ENCODE measurements at places on chromosomes 13 and 19.

DNA sequence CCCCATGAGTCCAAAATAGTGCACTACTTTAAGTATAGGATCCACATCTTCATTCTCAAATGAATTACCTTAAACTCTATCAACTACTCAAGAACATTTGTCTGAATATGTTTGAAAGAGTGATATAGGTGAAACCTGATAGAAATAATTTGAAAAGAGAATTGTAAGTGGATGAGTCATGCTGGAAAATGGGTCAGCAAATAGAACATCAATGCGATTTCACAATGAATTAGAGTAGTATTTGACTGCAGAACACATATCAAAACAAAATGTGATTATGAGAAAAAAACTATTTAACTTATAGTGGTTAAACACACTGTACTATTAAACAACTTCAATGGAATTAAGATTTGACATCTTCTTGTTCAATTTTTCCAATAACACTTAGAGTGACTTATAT is 300.6 kb upstream of the KLHL1 start:
- DNase-seq: no peak

GRCh38 chr13:104737713-104738112 is 1671.5 kb upstream of the SLC10A2 start:
- no peak for DNase-seq

DNA sequence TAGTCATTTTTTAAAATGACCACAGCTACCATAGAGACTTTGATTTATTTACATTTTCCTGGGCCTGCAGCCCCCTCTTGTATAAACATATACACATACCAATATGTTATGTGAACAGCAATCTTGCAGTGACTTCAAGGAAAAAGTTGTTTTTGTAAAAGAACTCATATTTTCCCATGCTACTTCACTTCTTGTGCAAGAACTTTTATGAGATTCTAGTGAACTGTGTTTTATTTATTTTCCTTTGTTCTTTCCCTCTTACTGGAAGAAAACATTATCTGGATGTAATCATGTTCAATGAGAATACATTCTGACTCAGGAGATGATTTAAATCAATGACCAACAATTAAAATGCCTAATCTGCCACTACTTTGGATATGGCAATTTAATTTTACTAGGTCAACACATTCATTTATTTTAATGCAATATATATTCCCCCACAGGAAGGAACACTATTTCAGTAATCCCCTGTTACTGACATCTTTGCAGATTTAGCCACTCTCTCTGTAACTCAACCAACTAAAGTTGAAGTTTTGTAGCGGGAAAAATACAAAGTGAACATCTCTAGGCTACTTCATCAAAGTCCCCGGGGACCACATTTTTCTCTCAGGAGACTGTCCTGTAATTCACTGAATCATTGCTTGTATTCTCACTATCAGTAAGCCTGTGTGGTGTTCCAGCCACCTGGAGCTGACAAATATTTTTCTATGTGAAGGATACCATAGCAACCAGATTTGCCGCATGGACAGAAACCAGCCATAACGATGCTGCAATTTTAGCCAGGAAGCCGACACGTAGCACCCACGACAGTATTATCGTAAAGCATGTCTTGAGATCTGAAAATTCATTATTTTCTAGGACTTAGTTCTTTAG is 90.5 kb downstream of the STARD13 start:
- DNase-seq: no peak

- no peak for DNase-seq
These were observed 997 bp upstream of the KCNN4 start for GRCh38 chr19:43781630-43782310.

GRCh38 chr19:38046254-38047048 is 139.4 kb downstream of the SIPA1L3 start:
- DNase-seq: peak; percentile 70

GRCh38 chr13:33172911-33173310 is 112.6 kb downstream of the STARD13 start:
- DNase-seq: no peak

GRCh38 chr13:77904031-77904430 is 14.6 kb downstream of the EDNRB start:
- no peak for DNase-seq

- peak; percentile 51 for DNase-seq
These were observed 27.2 kb downstream of the RCBTB2 start for GRCh38 chr13:48505597-48506091.

DNA sequence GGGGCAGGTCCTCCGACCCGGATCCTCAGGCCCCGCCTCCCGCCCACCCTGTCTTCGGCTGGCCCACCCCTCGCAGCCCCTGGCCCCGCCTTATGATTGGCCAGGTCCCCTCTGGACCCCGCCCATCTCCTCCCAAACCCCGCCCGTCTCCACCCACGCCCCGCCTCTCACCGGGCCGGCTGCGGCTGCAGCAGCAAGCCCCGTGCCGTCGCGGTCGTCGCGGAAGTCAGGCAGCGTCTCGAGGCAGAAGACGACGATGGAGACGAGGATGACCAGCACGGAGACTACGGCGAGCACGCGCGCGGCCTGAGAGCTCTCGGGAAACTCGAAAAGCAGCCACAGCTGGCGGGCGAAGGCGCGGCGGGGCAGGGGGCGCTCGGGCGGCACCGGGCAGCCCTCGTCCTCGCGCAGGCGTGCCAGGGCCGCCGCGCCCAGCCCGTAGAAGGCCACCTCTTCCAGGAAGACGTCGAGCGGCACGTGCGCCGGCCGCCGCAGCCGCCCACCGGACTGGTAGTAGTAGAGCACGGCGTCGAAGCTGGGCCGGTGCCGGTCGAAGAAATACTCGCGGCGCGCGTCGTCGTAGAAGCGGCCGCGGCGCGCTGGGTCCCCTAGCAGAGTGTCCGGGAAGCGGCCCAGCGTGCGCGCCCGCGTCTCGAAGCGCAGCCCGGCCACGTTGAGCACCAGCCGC is 495 bp downstream of the KCNA7 start:
- DNase-seq: no peak

DNA sequence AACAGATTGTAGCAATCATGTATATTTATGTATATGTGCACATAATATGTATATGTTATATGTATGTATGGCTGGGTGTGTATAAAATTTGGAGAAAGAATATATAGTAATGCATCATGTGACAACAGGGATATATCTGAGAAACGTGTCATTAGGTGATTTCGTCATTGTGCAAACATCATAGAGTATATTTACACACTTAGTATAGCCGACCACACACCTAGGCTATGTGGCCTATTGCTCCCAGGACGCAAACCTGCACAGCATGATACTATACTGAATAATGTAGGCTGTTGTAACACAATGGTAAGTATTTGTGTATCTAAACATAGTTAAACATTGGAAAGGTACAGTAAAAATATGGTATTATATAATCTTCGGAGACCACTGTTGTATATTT is 43.8 kb downstream of the ESD start:
- no peak for DNase-seq

- DNase-seq: no peak
These were observed 77.2 kb upstream of the OBI1 start for GRCh38 chr13:78736142-78736541.

DNA sequence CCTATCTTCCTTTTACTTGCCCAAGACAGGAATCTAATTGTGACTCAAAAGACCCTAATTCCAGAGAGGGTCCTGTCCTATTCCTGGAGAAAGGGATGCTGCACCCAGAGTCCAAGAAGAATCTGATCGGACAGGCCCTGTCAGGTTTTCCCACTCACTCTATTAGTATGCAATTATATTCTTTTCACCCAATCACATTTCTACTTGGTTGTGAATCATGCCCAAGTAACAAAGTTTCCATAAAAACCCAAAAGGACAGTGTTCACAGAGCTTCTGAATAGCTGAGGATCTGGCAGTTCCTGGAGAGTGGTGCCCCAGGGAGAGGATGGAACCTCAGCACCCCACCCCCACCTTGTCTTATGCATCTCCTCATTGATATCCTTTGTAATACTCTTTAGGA is 135.3 kb upstream of the SLITRK5 start:
- no peak for DNase-seq

DNA sequence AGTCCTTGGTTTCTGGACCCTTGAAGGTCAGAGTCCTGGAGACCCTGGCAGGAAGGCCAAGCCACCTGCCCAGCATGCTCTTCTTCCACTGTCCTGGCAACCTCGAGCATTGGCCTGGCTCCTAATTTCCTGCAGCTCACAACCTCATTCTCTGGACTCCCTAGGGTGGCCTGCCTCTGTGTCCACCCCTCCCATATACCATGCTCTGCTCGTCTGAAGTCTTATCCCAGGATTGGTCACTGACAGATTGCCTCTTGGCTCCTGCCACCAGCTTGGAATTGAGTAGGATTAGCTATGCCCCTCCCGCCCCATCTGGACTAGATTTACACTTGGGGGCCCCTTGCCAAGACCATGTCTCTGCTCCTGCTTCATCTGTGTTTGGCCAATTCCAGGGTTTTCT is 17.1 kb upstream of the WASF3 start:
- no peak for DNase-seq

GRCh38 chr13:97258801-97259200 is 36.7 kb downstream of the MBNL2 start:
- no peak for DNase-seq

DNA sequence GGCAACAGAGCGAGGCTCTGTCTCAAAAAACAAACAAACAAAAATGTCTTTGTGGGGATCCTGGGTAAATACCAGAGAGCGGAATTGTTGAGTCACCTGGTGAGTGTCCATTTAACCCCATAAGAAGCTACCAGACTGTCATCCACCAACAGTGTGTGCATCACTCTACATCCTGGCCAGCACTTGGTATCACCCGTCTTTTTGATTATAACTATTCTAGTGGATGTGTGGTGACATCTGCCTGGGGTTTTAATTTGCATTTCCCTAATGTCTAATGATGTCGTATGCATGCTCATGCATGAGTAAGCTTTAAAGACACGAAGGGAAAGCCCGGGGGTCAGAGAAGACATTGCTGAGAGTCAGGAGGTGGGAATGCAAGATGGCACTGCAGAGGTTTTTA is 126.7 kb upstream of the MRI1 start:
- no peak for DNase-seq

DNA sequence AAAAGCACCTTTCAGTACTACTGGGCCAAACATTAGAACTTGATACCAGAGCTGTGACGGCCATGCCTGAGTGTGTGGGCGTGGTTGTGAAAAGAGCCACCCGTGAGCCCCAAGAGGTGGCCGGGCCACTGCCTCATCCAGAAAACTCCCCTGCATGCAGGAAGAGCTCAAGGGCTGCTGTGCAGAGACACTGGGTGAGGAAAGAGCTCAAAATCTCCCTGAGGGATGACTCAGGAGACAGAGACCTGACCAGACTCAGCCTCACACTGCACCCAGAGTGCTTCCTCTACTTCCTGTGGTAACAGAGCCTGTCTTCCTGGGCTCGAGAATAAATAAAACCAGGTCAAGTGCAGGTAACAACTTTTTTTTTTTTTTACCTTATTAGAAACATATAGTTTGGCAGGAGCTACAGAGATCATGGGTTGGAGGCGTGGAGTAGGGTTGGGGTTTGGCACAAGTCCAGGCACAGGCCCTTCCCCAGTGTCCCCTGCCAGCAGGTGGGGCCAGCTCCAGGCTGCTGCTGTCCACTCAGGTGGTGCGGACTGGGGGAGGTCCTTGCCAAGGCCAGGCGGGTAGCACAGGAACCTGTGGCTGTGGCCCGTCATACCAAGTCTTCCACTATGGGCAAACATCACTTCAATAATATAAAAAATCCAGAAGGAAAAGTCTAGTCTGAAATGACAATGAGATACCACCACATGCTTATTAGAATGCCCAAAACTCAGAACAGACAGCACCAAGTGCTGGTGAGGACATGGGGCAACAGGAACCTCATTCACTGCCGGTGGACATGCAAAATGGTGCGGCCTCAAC is 25.5 kb downstream of the ELL start:
- no peak for DNase-seq

DNA sequence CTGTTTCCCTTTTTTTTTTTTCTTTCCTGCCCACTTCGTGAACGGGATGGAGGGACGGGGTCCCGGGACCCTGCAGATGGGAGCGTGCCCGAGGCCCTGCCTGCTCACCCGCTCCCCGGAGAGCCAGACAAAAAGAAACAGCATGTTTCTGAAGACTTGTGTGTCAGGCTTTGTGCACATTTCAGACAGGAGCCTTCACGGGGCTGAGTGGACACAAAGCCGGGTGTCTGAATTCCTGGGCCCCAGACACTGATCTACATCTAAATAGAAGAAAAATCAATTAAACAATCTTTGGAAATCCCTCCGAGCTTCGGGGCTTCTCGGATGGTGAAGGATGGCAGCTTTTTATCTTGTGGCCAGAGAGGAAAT is 4.2 kb downstream of the PGPEP1 start:
- DNase-seq: no peak

DNA sequence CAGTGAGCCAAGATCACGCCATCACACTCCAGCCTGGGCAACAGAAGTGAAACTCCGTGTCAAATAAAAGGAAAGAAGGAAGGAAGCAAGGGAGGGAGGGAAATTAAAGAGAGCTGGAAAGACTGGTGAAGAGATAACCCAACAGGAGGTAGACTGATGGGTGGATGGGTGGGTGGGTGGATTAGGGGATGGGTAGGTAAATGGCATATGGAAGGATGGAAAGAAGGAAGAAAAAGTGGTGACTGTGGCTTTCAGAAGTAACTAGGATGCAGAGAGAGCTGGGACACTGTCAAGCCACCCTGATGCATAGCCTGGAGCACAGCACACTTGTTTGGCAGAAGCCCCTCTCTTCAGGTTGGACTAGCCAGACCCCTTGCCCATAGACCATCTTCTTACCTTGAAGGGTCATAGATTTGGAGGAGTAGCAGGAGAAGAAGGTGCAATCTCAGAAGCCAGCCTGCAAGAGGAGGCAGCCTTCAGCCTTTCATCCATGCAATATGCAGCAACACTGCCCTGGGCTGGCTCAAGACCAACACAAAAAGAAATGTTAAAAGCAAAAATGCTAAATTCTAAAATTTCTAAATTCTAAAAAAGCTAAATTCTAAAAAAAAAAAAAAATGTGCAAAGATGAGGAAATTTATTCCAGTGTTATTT is 5.1 kb downstream of the IQCN start:
- no peak for DNase-seq

Measured in memory B cell (primary cell).